ENCODE measurements at places on chromosomes 1 and 21.

DNA sequence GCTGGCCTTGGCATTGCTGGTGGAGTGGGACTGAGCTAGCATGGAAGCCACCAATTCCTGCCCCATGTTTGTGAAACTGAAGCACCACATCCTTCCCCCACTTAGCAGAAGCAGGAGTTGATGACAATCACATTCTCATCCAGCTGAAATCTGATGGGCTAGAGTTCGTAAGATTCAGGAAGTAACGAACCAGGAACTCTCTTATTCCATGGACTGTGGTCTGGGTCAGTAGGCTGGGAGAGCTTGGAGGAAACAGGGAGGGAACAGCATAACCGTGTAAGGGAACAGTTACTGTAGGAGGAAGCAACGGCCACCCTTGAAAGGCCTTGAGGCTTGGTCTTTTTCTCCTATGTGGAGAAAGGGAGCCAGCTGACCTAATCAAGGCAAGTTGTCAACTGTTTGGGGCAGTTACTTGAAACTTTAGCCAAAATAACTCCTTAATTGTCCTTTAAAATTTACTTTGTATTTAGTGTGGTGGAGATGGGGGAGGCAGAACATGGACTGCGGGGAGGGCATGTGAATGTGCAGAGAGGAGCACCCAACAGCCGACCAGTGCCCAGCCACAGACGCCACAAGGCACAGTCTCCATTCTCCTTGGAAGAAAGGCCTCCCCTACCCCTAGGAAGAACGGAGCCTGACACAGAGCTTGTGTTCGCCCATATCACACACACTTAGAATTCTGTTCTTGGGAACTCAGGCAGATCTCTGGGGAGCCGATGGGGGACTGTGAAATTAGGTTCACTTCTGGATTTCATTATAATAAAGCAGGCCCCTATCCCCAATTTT is 2.0 kb upstream of the COQ8A start:
- no peak for DNase-seq

DNA sequence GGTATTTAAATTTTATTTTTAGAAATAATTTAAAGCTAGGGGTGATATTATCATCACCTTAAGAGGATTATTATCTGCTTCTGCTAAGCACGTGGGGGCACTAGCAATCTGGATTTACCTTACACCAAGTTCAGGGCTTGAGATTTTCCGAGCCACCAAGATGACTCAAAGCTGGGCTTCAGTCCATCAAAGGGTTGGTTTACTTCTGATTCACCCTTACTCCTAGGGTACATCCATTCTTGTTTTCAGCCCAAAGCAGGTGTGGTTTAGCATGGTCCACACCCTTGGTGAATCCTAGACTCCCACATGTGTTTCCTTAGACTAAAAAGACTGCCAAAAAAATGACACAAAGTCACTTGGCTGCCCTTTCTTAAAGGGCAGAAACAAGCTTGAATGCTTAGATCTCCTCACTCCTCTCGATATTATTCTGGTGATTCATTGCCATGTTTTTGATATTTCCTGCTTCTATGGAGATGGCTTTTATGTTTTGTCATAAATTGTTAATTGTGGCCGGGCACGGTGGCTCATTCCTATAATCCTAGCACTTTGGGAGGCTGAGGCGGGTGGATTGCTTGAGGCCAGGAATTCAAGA is 9.8 kb upstream of the PRSS38 start:
- DNase-seq = no peak

DNA sequence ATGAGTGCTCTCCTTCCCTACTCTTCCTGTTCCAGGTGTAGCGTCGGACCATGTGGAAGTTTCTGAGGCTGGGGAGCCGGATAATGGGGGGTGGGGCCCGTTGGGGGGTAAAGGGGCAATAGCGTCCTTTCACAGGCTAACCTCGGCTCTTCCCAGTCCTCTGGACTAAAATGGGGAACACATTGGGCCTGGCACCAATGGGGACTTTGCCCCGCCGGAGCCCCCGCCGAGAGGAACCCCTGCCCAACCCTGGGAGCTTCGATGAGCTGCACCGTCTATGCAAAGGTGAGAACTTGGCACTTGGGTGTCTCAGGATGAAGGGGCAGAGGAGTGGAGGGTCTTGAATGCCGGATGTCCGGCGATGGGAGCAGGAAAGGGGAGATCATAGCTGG is 456 bp downstream of the TOMM40L start:
- no peak for DNase-seq

- no peak for DNase-seq
These were observed 4.1 kb upstream of the FCRL2 start for GRCh38 chr1:157781048-157781447.

GRCh38 chr1:159121526-159121925 is 45.0 kb upstream of the AIM2 start:
- DNase-seq = no peak

GRCh38 chr1:113654883-113655282 is 104.4 kb downstream of the PHTF1 start:
- no peak for DNase-seq

DNA sequence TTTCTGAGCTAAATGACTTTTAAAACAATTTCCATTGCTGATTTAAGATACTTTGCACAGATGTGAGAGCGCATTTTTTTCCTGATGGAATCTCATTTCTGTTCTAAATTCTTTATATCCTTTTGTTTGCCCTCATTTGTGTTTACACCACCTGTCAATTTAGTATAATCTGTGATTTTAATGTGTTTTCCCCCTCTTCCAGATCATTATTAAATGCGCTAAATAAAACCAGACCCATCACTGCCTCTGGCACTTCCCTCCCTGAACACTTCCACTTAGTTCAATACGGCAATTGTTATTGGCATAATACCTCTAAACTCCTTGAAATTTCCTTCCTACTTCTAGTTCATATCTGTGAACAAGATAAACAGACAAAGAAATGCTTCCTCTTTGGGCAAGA is 186.9 kb upstream of the ADGRL2 start:
- DNase-seq = no peak

DNA sequence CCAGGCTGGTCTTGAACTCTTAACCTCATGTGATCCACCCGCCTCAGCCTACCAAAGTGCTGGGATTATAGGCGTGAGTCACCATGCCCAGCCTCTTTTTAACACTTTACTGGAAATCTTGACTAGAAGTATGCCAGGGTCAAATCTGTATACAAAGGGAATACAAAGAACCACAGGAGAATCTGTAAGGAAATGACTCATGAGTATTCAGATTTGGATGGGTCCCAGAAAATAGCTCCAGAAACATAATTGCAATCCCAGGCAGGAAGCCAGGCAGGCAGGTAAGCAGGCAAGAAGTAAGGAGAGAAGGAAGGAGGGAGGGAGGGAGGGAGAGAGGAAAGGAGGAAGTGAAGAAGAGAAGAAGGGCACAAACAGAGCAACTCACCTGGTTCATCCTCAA is 22.8 kb upstream of the TIAM1 start:
- DNase-seq = no peak

GRCh38 chr1:29438991-29439390 is 202.7 kb downstream of the PTPRU start:
- no peak for DNase-seq

- DNase-seq = no peak
These were observed 3.8 kb downstream of the TAS1R3 start for GRCh38 chr1:1334835-1335234.

GRCh38 chr21:40985370-40985769 is 138.4 kb upstream of the DSCAM start:
- DNase-seq = no peak

GRCh38 chr21:39218082-39218409 is 34.8 kb upstream of the PSMG1 start:
- no peak for DNase-seq

- no peak for DNase-seq
These were observed 53.9 kb upstream of the ASPM start for GRCh38 chr1:197200272-197200899.

GRCh38 chr1:173043253-173043652 is 7.5 kb downstream of the TNFSF18 start:
- DNase-seq = no peak

- DNase-seq = no peak
These were observed 17.1 kb upstream of the PODN start for GRCh38 chr1:53044926-53045325.

- DNase-seq = no peak
These were observed 775 bp upstream of the PRPF38B start for GRCh38 chr1:108691128-108691941.

- DNase-seq = no peak
These were observed 2.6 kb upstream of the MFN2 start for GRCh38 chr1:11977625-11978024.

DNA sequence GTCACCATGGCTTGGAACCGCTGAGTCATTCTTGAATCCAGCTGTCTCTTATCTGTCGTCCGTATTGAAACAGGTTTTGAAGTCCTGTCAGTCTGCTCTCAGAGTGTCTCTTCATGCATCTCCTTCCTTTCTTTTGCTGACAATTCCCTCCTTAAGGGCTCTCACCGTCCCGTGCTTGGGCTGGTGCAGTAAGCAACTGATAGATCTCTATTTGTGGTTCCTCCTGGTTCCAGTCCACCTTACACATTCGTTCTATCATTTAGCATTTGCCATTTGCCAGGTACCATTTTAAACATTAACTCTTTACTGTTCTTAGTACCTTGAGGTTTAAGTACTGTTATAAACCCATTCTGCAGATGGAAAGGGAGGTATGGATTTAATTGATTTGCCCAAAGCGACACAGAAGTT is 88.9 kb downstream of the DYRK1A start:
- DNase-seq = no peak

GRCh38 chr1:9289711-9290485 is 2.8 kb upstream of the SPSB1 start:
- DNase-seq = no peak

- DNase-seq = peak; percentile 92
These were observed 10.7 kb downstream of the FOXO6 start for GRCh38 chr1:41371630-41372599.

GRCh38 chr21:16402752-16403151 is 673.0 kb downstream of the USP25 start:
- DNase-seq = no peak

- DNase-seq = peak; percentile 54
These were observed 834 bp upstream of the ELF3 start for GRCh38 chr1:202009326-202010179.

DNA sequence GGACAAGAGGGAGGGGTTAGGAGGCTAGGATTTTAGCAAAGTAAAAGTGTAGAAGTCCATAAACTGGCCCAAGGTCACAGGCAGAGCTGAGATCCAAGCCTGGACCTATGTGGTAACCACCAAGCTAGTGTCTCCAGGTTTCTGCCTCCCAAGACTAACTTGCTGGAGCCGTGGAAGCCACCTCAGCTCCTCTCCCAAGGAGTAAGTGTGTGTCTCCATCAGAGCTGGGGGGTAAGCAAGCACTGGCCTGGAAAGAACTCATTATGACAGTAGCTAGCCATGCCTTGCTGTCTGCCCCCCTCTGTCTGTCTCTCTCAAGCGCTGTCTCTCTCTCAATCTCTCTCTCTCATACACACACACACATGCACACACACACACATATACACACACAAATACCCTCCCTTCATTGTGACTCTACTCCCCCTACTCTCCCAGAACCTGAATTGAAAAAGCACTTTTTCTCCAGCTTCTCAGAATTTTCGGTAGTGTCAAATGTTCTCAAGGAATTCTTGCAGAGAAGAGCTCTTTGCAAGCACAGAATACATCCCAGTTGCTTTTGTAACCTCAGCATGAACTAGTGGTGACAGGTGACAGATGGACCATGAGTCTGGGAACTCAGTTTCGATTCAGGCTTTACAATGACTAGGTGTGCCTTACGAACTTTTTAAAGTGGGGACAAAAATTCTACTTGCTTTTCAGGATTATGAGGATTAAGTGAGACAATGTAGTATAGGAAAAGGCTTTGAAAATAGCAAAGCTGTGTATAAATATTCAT is 238.0 kb upstream of the FGGY start:
- no peak for DNase-seq

- DNase-seq = no peak
These were observed 6.3 kb downstream of the MYOC start for GRCh38 chr1:171646249-171646560.

DNA sequence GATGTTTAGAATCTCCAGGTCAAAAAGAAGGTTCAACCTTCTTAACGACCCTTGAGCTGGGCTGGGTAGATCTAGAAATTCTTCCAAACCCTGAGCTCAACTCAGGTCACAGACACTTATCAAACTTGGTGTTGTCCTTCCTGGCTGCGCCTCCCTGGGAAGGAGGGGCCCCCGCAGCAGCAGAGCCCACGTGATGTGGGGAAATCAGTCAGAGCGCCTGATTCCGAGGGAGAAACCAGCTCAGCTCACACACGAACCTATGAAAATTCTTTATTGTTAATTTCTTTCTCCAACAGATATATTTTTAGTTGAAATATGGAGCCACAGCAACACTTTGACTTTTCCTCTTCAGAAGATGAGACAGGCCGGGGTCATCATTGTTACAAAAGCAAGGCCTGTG is 24.3 kb upstream of the CLSTN1 start:
- no peak for DNase-seq
